ENCODE measurements at places on chromosomes 6 and 20.
A peak's percentile ranks its signal among the peaks of the same experiment; 100 is the strongest.

DNA sequence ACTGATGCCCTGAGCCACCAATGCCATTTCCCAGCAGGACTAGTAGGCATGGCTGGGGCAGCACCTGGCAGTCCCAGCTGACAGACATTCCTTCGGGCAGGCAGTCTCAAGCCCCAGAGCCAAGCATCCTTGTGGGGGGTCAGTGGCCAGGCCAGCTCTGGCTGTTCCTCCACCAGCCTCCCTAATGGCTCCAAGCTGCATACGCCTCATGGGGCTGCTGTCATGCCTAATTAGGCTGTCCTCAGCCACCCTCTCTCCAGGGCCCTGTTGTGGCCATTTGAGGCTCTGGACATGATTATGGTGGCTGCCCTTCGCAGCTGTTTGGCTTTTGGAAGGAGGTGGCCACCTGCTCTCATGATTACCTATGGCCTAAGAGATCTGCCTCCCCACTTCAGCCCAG lies 79.4 kb downstream of the DLGAP4 start:
- DNase-seq, result no peak

GRCh38 chr6:139336488-139336887 lies 38.0 kb downstream of the CITED2 start:
- no peak for DNase-seq

DNA sequence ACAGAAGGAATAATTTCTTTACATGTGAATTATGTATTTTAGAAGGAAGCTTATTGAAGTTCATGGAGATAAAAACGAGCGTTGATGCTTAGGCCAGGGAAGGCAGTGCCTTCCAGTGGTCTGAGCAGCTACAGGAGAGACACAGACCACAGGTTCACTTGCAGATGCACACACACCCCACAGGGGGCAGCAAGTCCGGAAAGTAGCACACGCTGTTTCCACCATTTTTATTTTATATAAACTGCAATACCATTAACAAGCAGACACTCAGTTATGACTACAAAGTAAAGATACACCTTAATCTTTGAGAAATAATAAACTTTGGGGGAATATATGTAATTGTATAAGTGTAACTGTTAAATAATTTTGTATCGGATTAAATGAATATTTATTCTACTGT lies 13.5 kb upstream of the DACT2 start:
- no peak for DNase-seq

DNA sequence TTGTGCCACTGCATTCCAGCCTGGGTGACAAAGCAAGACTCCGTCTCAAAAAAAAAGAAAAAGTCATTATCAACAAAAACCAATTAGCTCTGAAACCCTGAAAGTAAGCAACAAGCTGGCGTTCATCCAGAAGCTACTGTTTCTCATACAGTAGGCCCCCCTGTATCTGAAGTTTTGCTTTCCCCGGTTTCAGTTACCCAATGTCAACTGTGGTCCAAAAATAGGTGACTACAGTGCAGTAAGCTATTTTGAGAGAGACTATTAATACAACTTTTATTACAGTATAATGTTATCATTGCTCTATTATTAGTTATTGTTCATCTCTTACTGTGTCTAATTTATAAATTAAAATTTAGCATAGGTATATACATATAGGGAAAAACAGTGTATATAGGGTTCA lies 135.1 kb downstream of the KIF16B start:
- DNase-seq, result no peak

DNA sequence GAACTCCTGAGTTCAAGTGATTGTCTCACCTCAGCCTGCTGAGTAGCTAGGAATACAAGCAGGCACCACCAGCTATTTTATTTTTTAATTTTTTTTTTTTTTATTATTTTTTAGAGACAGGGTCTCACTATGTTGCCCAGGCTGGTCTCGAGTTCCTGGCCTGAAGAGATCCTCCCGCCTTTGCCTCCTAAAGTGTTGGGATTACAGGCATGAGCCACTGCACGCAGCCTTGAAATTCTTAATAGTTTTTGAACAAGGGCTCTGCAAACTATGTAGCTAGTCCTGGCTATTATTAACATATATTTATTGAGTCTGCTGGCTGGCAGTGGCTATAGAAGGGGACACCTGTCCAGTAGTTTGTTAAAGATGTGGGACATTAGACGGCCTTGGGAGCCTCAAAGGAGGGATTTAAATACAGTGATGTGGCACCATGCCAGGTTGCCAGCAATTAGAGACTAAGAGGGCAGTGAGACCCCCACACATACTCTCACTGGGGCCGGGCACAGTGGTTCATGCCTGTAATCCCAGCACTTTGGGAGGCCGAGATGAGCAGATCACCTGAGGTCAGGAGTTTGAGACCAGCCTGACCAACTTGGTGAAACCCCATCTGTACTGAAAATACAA lies 21.1 kb upstream of the TAF8 start:
- no peak for DNase-seq

DNA sequence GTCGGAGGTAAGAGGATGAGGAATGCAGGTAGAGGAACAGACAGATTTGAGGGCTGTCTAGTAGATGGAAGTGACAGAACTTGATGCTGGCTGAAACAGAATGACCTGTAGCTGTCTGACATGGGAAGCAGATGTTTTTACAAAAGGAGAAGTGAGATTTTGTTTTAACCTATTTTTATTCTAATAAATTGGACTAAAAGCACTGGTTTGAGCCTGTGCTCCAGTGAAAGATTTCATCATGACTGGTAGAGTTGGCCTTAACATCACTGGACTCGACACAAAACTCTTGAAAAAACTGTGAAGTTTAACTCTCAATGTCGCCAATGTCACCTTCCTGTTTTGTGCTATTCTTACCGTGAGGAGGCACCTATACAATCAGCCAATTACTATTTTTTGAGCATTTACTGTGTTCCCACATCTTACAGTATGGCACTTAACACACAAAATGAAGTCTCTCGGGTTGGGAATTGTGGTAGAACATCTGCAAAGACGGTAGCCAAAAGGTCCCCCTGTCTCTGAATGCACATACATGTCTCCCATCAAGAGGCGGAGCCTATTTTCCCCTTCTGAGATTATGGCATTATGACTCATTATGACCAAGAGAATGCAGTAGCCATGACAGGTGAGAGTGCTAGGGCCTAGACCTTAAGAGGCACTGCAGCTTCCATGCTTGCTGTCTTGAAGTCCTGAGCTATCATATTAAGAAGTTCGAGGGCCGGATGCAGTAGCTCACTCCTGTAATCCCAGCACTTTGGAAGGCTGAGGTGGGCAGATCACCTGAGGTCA lies 93.2 kb downstream of the FOXF2 start:
- DNase-seq, result no peak

DNA sequence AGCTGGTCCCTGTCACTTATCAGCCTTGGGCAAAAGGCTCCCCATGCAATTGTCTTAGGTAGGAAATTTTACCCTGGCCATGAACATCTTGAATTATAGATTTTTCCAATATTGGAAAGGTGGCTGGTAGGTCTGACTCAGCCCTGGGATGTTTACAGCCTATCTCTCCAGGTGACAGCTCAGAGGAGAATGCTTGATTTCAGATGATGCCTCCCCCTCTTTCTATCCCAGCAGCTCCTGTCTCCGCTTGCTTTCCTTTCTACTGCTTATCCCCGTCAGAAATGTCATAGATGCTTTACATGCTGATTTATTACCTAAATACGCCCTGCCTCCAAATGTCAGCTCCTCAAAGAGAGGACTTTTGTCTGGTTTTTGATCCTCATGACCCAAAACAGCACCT lies 109.6 kb downstream of the NFATC2 start:
- DNase-seq, result no peak

- no peak for DNase-seq
Measured at GRCh38 chr20:52595518-52595917, 376.6 kb upstream of the TSHZ2 start.

- no peak for DNase-seq
Measured at GRCh38 chr6:169912266-169913095, 161.1 kb downstream of the ERMARD start.

GRCh38 chr6:48084201-48084600 lies 26.8 kb downstream of the PTCHD4 start:
- no peak for DNase-seq

GRCh38 chr6:161171207-161171606 lies 102.7 kb downstream of the AGPAT4 start:
- no peak for DNase-seq

- no peak for DNase-seq
Measured at GRCh38 chr6:43229803-43230620, 731 bp upstream of the DNPH1 start.

- DNase-seq, result no peak
Measured at GRCh38 chr6:170317718-170318117, 11.2 kb downstream of the FAM120B start.

DNA sequence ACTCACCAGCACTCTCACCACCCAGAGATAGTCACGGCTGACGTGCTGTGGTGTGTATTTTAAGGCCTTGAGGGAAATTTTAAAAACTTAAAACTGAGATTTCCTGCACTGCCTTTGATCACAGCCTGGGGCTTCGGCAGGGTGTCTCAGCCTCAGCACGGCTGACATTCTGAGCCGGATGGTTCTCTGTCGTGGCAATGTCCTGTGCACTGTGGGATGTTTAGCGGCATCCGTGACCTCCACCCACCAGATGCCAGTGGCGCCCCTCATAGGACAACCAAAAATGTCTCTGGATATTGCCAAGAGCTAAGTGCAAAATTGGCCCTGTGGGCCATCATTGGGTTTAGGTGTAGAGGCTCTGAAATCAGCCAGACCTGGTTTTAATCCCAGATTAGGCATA lies 142.2 kb upstream of the KCNG1 start:
- DNase-seq, result no peak

GRCh38 chr6:111013144-111013915 lies 31.5 kb downstream of the RPF2 start:
- no peak for DNase-seq

DNA sequence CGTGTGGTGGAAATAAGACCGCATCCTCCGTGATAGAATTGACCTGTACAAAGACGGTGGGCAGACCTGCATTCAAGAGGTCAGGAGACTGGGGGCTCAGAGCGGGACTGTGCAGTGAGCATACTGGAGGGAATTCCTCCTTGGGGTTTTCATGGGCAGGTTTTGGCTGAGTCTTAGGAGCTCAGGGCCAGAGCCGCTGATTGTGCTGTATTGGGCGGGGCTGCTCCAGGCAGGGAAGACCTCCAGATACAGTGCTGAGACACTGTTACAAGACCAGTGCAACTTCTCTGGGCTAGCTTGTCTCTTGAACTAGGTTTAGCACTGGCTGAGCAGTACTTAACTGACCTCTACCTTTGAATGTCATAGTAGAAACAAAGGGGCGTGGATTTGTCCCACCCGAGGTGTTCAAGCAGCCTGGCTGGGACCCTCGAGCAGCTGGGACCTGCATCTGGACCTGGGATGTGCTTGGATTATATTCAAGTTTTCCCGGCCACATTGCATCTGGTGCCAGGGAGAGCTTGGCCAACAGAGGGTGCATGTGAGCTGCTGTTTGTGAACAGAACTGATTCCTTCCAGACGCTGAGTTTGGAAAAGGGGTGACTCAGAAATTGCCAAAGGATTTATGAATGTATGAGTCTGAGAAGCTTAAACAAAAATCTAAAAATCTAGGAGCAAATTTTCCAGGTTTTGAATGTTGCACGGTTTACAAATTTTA lies 33.4 kb upstream of the SLC22A1 start:
- peak; percentile 24 for DNase-seq

DNA sequence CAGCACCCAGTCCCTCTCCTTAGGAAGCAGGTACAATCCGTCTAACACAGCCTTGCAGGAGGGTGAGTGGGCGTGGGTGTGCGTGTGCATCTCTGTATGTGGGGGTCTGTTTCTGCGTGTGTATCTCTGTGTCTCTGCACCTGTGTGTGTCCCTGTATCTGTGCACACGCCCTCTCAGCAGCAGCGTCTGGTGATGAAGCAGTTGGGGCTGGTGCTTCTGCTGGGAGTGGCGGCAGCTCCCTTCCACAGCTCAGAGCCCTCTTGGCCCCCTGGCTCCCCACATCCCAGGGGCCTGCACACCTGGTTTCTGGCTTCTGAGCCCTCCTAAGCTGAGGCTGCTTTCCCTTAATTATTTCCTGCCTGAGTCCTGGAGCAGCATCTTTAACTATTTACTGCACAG lies 49.5 kb upstream of the CCDC167 start:
- no peak for DNase-seq

- DNase-seq, result no peak
Measured at GRCh38 chr20:59010995-59011873, 4.2 kb upstream of the CTSZ start.

GRCh38 chr20:52972965-52973819 lies 1.0 kb downstream of the TSHZ2 start:
- DNase-seq, result no peak

- DNase-seq, result no peak
Measured at GRCh38 chr6:4304927-4305455, 169.6 kb upstream of the ECI2 start.

DNA sequence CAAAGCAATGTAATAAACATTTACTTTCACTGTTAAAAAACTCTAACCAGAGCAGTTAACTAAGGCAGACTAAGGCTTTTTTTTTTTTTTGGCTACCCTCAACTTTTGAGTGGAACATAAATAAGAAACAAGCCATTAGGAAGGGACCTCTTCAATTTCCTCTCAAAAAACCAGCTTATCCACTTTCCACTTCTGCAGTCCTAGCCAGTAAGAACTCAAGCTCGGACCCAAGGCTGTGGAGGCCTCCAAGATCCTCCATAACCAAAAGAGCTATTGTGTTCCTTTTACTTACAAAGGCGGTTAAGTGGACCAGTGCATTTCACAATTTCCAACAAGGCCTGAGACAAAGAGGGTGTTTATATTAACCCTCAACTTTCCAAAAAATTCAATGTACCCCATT lies 5.3 kb downstream of the KCNK5 start:
- DNase-seq, result no peak

GRCh38 chr20:347317-347639 lies 367 bp downstream of the NRSN2 start:
- DNase-seq, result no peak

All from nucleus accumbens (tissue), 56 donors.